Aorta (tissue), 5 donors: ENCODE measurements at places on chromosomes 7 and 10. TPM values are rescaled to one million over a fixed set of nuclear protein-coding genes. Genes with fewer than 3 reads are reported as not detected.

DNA sequence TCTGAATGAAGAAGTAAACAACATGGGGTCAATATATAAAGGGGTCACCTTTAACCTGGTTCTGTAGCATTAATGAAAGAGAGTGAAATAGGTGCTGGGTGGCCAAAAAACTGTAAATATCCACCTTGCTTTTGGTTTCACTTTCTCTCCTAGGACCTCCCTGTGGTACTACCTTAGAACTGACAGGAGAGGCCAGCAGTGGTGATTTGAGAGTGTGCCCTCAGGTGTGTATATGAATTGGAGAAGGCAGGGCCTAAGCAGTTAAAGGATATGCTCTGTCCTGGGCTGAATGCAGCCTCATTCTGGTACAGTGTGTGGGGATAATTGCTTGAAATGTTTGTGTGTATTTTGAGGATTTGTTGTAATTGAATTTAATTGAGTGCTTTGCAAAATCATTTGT lies 62.0 kb downstream of the BBS9 start:
- DNase-seq = no peak

GRCh38 chr10:113534423-113534822 lies 18.4 kb upstream of the HABP2 start:
- DNase-seq = no peak

DNA sequence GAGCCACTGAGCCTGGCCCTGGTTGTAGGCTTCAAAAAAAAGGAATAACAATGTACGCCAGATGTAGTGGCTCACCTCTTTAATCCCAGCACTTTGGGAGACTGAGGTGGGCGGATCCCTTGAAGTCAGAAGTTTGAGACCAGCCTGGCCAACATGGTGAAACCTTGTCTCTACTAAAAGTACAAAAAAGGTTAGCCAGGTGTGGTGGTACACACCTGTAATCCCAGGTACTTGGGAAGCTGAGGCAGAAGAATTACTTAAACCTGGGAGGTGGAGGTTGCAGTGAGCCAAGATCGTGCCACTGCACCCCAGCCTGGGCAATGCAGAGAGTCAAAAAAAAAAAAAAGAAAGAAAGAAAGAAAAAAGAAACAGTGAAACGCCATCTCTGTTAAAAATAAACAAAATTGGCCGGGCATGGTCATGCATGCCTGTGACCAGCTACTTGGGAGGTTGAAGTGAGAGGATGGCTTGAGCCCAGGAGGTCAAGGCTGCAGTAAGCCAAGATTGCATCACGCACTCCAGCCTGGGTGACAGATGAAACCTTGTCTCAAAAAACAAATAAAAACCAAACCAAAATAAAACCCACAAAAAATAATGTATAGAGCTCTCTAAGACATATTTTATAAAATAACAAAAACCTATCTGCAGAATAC lies 4.7 kb upstream of the KLHDC10 start:
- no peak for DNase-seq

- no peak for DNase-seq
These were observed 50.0 kb upstream of the PTER start for GRCh38 chr10:16386855-16387254.

ATRNL1 gene
- 41.0 TPM for total RNA-seq

HKDC1 gene
- not detected for total RNA-seq

TUBB8 gene
- total RNA-seq = not detected

VIPR2 gene
- 12.6 TPM for total RNA-seq

TSPAN14 gene
- 61.5 TPM for total RNA-seq
